Occipital lobe (tissue), 3 donors: ENCODE measurements at places on chromosomes 12 and 14. TPM values are rescaled to one million over a fixed set of nuclear protein-coding genes. Genes with fewer than 3 reads are reported as not detected.

The ITGB7 gene
- total RNA-seq: not detected

GRCh38 chr12:21814327-21814726 lies 39.8 kb upstream of the KCNJ8 start:
- DNase-seq: no peak

- no peak for DNase-seq
Measured at GRCh38 chr12:65532162-65532561, 253.7 kb downstream of the MSRB3 start.

GRCh38 chr14:104428333-104428851 lies 151.2 kb upstream of the C14orf180 start:
- DNase-seq: no peak

DNA sequence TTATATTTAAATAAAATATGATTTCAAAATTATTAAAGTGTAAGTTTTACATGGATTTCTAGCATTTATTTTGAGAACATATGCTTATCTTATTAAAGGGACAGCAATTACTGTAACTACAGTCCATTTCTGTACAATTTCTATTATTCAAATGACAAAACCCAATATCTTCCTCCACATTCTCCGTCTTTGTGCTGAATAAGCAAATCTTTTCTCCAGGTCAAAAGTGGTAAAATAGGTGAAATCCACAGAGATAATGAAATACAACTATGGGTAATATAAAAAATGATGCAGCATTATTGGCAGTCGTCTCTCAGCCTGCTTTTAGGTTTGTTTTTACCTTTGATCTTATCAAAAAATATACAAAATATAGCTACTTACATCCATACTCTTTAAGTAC lies 79.4 kb upstream of the OTX2 start:
- DNase-seq: no peak

DNA sequence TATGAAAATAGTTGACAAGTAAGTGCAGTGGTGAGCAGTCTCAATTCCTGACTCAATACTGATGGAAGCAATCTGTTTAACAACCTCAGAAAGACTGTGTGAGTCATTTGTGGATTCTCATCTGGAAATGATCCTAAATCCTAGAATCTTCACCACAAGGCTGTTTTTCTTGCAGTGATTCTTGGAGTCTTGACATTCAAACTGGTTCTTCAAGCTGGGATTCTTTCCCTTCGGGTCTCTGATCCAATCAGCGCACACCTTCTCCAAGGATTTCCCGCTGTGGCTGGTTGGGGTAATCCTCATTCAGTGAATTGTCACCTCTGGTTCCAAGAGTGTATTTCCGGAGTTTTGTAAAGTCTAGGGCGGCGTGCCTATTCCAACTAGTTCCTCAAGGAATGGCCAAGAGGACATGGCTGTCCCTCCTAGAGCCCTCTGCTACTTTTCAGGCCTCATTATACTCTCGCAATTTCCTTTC lies 37.7 kb upstream of the FOXJ2 start:
- no peak for DNase-seq

DNA sequence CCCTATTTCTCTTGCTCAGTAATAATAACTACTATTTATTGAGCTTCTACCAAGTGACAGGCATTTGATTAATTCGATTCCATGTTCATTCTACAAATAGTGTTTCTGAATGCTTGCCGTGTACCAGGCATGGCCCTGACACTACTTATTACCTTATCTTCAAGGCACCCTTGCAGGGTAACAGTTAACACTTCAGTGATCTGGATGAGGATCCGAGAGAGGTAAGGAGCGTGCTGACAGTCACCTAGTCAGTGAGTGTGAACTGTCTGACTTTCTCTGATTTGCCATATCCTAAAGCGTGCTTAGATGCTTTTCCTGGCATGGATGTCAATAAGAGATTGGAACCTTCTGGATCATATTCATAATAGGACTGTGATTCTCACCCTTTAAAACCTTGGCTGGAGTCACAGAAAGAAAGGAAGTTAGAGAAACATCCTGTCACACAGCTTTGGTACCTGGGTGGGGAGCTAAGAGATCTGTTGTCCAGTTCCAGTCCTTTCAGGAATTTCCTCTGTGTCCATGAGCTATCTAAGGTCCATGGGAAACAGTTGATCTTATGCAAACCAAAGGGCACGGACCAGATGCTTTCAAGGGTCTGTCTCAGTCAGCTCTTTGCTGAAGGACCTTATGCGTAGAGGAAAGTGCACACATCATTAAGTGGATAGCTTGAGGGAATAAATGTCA lies 54.8 kb downstream of the PPFIBP1 start:
- DNase-seq: no peak

DNA sequence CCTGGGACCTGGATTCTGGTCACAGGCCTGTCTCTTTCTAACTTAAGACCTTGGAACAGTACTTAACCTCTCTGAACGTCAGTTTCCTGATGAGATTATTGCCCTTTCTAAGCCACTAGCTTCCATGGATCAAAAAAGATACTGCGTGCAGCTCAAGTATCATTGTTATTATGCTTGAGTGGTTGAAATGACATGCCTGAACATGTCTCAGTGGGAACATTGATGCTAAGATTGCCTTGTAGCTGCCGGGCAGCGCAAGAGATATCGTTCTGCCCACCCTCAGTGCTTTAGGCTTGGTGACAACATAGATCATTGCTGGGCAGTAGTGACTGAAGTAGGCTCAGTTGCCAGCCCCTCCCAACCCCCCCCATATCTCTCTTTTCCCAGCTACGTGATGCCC lies 131.9 kb downstream of the SMOC1 start:
- DNase-seq: no peak

GRCh38 chr12:127726671-127727315 lies 540.2 kb upstream of the TMEM132C start:
- DNase-seq: no peak

DNA sequence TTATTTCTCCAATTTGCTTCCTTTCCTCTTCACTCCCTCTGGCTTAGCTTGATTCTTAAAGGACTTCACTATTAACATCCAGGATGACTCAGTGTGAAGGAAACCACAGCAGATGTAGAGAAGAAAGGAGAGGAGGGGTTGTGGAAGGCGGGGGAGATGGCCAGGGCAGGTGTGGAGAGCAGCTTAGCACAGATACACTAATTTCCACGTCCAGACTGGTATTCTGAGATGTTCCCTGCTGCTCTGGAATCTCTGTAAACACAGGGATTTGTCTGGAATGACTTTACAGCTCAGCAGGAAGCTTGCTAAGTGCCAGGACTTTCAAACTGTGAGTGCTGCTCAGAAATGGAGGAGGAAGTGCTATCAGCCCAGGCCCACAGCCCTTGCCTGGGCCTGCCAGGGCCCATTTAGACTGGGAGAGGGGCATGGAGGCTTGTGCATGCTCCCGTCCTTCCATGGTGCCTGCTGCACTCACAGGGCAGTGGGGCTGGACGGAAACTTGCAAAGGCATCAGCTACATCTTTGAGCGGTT lies 202.5 kb upstream of the DDHD1 start:
- DNase-seq: peak; percentile 8

The SNX6 gene
- total RNA-seq: 106 TPM

- no peak for DNase-seq
Measured at GRCh38 chr14:23381871-23382270, 5.0 kb downstream of the CMTM5 start.

GRCh38 chr12:76119887-76120286 lies 35.4 kb upstream of the NAP1L1 start:
- DNase-seq: no peak

- no peak for DNase-seq
Measured at GRCh38 chr12:112192475-112192874, 67.1 kb downstream of the TRAFD1 start.

The PMCH gene
- total RNA-seq: not detected

GRCh38 chr12:92408072-92408900 lies 262.6 kb upstream of the BTG1 start:
- no peak for DNase-seq

The LIN7A gene
- 37.7 TPM for total RNA-seq

The REM2 gene
- total RNA-seq: 1.7 TPM

DNA sequence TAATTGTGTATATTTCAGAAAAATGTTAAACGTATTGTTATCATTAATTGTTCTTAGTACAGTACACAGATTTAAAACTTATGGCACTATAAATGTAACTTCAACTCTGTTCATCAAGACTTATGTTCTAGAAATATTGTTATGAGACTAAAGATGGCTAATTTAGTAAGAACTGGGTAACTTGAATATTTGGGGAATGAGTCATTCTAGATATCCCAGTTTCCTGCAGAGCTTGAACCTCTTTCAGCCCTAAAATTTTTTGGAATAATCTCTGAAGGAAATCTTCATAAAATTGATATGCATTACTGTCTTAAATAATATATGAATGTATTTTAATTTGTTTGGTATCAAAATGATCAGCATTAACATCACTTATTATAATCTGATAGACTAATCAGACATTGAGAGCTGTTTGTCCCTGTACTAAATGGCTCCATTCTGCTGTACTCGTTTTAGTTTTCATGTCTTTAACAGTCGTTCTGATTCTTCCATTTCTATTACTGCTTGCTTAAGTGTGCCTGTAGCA lies 87.1 kb downstream of the VEZT start:
- DNase-seq: no peak

GRCh38 chr12:95201056-95201670 lies 16.1 kb downstream of the FGD6 start:
- DNase-seq: no peak

DNA sequence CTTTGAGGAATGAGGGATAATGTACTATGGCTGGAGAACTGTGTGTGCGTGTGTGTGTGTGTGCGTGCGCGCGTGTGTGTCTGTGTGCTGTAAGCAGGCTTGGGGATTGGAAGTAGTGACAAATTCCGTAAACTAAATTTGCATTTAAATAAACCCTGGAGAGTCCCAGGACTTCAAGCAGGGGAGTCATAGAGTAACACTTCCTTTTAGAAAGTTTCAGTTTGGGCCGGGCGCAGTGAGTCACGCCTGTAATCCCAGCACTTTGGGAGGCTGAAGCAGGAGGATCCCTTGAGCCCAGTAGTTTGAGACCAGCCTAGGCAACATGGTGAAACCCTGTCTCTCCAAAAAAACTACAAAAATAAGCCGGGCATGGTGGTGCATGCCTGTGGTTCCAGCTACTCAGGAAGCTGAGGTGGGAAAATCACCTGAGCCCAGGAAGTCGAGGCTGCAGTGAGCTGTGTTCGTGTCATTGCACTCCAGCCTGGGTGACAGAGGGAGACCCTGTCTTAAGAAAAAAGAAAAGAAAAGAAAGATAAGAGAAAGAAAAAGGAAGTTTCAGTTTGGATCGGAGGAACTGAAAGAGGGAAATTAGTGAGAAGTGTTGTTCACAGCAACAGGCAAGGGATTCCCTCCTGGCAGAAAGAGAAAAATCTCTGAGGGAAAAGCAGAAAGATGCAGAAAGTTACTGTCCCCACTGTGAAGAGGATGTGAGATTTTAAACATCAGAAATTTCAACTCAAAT lies 222.7 kb upstream of the SOX5 start:
- DNase-seq: no peak

DNA sequence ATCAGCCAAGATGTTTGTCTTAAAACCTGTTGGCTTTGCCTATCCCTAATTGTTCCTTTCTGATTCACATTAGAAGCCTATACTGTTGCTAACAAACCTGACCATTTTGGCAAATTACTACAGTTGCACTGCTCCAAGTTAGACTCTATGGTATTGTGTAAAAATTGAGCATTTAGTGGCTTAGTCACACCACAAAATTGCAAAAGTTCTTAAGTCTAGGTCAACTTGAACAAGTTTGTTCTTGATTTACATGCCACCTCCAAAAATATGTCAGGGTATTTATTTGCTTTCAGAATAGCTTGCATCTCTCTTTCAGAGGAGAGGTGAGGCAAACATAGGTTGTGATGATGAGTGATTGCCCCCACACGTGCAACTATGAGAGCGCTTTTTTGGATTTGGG lies 27.0 kb upstream of the PTHLH start:
- DNase-seq: no peak

GRCh38 chr12:50121641-50122040 lies 9.6 kb downstream of the COX14 start:
- DNase-seq: no peak

DNA sequence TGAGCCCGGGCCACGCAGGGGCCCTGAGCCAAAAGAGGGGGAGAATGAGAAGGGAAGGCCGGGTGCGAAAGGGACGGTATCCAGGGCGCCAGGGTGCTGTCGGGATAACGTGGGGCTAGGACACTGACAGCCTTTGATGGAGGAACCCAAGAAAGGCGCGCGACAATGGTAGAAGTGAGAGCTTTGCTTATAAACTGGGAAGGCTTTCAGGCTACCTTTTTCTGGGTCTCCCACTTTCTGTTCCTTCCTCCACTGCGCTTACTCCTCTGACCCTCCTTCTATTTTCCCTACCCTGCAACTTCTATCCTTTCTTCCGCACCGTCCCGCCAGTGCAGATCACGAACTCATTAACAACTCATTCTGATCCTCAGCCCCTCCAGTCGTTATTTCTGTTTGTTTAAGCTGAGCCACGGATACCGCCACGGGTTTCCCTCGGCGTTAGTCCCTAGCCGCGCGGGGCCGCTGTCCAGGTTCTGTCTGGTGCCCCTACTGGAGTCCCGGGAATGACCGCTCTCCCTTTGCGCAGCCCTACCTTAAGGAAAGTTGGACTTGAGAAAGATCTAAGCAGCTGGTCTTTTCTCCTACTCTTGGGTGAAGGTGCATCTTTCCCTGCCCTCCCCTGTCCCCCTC lies 3.0 kb downstream of the SSTR1 start:
- DNase-seq: no peak

- DNase-seq: no peak
Measured at GRCh38 chr12:116821291-116821690, 60.0 kb downstream of the HRK start.

DNA sequence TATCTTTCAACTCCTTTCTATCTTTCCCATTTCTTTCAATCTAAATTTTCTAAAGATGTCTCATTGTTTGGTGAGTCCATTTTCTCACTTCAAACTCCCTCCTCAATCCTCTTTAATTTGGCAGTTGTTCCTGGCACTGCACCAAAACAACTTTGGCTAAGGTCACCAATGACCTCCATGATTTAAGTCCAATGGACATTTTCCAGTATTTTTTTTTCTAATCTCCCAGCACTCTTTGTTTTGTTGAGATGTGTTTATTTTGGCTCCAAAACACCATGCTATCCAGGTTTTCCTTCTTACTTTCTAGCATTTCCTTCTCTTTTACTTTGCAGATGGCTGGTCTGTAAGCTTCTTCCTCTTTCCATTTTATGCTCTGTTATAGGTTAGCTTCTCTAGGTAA lies 42.5 kb upstream of the OTOGL start:
- no peak for DNase-seq

DNA sequence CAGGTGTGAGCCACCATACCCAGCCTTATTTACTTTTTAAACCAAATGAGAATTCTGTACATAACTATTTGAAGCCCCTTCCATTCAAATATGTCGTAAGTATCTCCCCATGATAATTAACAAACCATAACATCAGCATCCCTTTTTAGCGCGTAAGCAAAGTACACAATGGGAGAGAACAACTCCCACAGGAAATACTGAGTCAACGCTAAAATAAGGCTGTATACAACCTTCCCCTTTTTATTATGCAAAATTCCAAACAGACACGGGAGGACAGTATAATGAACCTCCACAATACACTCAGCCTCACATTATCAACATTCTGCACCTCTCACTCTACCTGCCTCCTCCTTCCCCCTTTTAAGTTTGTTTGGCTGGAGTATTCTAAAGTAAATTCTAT lies 73.5 kb downstream of the CCDC88C start:
- DNase-seq: no peak

- DNase-seq: no peak
Measured at GRCh38 chr14:42710071-42710470, 1103.4 kb downstream of the LRFN5 start.

GRCh38 chr12:95102916-95103671 lies 29.7 kb upstream of the NR2C1 start:
- no peak for DNase-seq

The TMCC3 gene
- 8.7 TPM for total RNA-seq

GRCh38 chr12:47249082-47249481 lies 169.3 kb upstream of the AMIGO2 start:
- no peak for DNase-seq

The KRT71 gene
- not detected for total RNA-seq

The SLC4A8 gene
- 31.8 TPM for total RNA-seq
